CD4-positive, alpha-beta T cell treated with Interleukin-21 for 1 hour (primary cell): ENCODE measurements at places on chromosomes 12 and 14.

DNA sequence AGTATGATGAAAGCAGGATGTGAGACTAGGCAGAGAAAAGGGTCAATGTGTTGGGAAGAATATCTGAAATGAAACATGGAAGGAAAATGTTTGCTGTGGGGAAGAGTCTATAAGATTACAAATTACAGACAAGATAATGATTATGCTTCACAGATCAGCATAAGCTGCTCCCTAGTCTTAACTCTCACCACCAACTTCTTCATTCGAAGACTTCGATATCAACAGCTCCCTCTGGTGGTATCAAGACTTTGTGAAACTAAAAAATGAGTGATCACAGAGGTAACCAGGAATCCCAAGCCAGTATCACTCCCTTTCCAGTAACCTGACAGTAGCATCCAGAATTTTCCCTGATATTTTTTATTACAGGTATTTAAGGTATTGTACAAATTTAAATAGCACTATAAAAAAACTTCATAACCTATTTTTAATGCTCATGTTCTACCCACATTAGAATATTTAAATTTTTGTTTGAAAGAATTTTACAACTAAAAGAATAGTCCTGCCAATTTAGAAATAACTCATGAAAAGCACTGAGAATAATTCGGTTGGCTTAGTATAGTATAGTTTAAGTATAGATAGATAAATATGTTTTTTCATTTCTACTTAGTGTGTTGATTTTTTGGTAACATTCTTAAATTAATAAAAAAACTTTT is 84.4 kb downstream of the C2CD5 start:
- DNase-seq, result peak; percentile 59

DNA sequence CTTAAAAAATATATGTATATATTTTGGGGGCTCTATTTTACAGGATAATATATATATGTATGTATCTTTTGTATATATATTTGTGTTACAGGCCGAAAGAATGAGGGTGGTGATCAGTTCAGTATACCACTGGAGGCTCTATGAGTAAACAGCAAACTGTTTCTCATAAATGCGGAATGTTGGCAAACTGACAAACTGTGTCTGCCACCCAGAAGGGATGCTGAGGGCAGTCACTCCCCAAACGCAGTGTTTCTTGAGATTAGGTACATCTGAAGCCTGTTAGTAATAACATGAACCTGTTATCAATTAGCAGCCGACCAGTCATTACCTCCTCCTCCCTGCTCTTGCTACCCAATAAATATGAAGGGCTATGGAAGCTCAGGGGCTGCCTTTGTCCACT is 20.8 kb downstream of the TNFAIP2 start:
- DNase-seq, result no peak

DNA sequence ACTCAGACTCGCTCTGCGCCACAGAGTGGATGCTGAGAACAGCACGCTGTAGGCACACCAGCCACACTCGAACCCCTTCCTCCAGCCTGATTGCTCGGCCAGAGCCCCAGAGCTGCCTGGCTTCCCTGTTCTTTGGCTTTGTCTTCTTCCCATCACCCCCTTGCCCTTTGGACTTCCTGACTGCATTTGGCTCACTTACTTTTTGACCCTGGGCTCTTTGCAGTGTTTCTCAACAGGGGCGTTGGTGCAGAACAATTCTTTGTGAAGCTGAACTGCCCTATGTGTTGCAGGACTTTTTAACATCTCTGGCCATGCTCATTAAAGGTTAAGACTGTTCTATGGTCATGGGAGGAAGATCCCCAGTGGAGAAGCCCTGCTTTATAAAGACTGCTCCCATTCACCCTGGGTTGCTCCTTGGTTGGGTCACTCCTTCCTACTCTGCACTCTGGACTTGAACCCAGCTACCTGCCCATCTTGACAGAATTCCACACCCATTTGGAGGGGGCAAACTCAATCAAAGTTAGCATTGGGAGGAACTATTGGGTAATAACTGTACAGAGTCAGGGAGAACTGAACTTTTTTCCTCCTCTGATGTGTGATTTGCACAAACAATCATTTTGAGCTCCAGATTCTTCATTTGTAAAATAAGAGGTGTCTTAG is 127.7 kb upstream of the PLEKHG7 start:
- no peak for DNase-seq

- DNase-seq, result peak; percentile 16
Measured at GRCh38 chr12:20985399-20985798, 145.6 kb upstream of the SLCO1B1 start.

DNA sequence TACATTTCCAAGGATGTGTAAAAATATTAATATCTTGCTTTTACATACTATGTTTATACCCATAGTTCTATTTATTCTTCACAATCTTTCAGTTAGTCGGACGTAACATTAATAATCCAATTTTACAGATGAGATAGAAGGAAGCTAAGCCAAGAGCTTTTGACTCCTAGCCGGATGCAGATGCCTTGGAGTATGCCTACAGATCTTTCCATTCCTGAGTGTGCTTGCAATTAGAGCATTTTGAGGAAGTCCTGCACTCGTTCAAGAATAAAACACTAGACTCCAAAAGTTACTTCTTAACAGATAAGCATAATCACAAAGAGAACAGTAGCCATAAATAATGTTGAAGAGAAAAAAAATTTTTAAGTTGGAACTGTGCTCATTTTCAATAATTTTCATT is 337.6 kb upstream of the CLEC14A start:
- no peak for DNase-seq

DNA sequence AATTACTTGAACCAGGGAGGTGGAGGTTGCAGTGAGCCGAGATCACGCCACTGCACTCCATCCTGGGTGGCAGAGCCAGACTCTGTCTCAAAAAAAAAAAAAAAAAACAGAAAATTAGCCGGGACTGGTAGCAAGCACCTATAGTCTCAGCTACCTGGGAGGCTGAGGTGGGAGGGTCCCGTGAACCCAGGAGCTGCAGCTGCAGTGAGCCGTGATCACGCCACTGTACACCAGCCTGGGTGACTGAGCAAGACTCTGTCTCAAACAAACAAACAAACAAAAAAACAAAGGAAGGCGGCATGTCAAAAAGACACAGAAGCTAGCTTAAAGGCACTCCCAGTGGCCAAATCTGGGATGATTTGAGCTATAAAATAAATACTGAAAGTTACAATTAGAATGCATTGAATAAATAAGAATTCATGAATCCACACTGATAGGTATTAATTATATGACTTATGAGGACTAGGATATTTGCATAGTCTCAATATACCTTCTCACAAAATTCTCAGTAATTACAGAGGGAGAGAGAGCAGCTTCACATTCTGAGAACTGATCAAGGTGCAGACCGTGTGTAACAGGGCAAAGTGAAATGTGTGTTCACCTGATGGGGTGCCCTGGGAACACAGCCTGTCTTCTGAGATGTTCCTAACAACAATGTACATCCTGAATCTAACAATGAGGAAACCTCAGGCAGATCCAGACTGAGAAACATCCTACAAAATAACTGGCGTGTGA is 42.7 kb upstream of the GPR132 start:
- no peak for DNase-seq

DNA sequence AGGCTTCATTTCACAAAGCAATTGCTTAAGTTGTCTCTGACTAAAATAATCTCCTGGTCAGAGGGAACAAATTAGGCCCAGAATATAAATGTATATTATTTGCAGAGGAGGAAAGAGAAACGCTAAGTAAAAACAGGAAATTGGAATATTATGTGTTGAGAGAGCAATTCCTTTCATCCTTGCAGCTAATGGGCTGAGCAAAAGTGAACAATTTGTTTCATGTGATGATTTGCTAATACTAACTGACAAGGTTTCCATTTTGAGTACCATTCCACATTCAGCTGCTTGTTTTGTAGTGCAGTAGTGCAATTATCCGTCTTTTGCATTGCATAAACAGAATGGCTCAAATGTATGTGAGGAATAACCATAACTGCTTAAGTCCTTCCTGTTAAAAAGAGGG is 103.2 kb downstream of the TPH2 start:
- no peak for DNase-seq

GRCh38 chr12:115998119-115998633 is 279.3 kb downstream of the MED13L start:
- DNase-seq, result peak; percentile 48

DNA sequence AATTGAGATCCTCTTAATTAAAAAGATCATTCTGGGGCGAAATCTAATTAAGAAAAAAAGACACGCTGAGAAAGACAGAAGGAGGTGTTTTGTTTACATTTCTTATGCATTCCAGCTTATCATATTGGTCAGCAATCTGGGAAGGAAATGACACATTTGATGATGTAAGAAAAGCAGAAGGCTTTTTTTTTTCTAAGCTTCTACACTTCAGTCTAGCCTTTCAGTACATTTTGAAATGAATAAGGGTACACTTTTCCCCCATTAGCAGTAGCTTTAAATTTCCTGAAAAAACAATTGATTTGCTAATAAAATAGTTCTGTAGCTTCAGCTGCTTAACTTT is 5.9 kb upstream of the GSC start:
- no peak for DNase-seq

- DNase-seq, result no peak
Measured at GRCh38 chr14:88895116-88895515, 70.7 kb downstream of the TTC8 start.

- no peak for DNase-seq
Measured at GRCh38 chr14:35688126-35688826, 120.8 kb downstream of the RALGAPA1 start.

GRCh38 chr12:101009274-101009673 is 200.8 kb downstream of the SLC5A8 start:
- no peak for DNase-seq

DNA sequence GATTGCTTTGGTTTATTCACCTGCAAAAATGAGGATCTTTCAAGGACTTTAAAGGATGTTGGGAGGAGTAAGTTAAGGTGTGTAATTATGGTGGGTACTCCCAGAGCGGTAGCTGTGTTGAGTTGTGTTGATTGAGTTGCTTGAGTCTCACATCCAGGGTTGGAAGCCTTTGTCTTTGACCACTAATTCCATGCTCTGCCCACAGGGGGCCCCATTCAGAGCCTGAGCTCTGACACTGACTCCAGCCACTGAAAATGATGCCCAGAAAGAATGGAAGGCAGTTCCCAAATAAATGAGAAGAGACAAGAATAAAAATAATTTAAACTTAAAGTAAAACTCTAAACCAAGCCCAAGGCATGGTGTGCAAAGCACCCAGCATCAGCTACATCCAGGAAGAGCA is 237.4 kb upstream of the PWP1 start:
- DNase-seq, result no peak

- no peak for DNase-seq
Measured at GRCh38 chr14:96125536-96125935, 79.1 kb upstream of the BDKRB2 start.

DNA sequence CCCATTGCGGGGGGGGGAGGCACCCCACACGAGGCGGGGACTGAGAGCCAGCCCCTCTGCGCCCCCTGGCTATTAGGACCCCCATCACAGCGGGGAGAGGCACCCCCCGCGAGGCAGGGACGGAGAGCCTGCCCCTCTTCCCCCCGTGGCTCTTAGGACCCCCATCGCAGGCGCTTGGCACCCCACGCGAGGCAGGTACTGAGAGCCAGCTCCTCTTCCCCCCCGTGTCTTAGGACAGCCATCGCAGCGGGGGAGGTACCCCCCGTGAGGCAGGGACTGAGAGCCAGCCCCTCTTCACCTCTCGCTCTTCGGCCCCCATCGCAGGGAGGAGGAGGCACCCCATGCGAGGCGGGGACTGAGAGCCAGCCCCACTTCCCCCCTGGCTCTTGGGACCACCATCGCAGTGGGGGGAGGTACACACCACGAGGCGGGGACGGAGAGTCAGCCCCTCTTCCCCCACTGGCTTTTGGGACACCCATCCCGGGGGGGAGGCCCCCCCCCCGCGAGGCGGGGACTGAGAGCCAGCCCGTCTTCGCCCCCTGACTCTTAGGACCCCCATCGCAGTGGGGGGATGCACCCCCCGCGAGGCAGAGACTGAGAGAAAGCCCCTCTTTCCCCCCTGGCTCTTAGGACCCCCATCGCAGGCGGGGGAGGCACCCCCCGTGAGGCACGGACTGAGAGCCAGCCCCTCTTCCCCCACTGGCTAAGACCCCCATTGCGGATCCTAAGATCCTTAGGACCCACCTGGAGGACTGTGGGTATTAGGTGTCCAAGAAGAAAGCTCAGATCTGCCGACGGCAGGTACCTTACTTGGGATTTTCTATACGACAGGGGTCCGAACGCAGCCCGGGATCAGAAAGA is 198.6 kb upstream of the PZP start:
- DNase-seq, result no peak

DNA sequence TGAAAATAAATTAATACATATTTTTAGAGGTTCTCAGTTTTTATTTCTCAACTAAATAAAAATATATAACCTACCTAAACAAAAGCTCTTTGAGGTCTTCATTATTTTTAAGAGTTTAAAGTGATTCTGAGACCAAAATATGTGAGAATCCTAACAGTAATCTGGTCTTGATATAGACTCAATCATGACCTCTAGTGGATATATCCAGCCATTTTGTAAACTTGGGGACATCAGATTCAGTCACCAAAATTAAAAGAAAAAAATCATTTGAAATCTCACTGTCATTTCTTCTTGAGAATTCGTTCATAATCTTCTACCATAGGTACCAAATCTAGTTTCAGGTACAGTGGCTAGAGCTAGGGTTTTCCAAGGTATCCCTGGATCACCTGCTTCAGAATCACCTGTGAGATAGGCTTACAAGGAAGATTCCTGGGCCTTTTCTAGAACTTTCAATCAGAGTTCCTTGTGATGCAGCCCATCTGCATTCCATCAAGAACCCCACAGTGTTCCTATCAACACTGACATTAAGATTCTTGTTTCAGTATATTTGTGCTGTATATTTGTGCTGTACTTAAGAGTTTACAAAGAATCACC is 214.9 kb downstream of the ADAMTS20 start:
- DNase-seq, result no peak

GRCh38 chr12:52200781-52201450 is 9.1 kb upstream of the KRT80 start:
- no peak for DNase-seq

GRCh38 chr14:50018201-50018932 is 98.0 kb downstream of the VCPKMT start:
- no peak for DNase-seq

DNA sequence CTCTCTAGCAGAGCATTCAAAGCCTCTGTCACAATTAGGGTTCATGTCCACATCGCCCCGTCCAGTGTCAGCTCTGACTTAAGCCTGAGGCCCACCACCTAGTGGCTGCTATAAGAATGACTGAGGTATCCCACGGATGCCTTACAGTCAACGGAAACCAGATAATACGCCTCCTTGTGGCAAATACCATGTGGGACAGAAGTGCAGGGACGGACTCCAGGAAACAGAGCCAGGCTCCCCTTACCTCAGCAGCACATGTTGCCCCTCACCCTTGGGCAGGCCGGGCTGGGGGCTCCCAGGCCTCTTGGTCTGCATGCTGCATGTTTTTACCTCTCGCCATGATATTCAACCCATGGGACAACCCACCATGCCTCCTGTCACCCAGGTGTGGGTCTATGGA is 86.3 kb downstream of the VWF start:
- DNase-seq, result peak; percentile 46
